ENCODE measurements at places on chromosomes 11 and 22. TPM values are rescaled to one million over a fixed set of nuclear protein-coding genes. Genes with fewer than 3 reads are reported as not detected.

DNA sequence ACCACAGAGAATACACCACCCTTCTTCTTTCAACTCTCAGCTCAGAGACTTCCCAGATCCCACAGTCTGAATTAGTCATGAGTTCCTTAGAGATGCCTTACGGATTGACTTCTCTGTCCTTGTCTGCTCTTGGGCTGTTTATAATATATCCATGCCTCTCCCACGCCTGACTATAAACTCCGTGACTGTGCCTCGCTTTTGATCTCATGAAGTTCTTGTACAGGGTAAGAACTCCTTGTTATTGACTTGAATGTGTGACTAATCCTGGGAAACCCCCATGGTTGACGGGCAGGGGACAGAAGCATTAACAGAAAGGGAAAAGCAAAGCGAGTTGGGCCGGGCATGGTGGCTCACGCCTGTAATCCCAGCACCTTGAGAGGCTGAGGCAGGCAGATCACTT is 62.4 kb upstream of the POU2AF1 start:
- DNase-seq = no peak

- DNase-seq = peak; percentile 55
Observed at GRCh38 chr11:6604081-6604626, 580 bp downstream of the ILK start.

The GPHA2 gene
- total RNA-seq = not detected

The KAT5 gene
- total RNA-seq = 71.3 TPM

GRCh38 chr11:46105926-46106325 is 15.3 kb downstream of the PHF21A start:
- no peak for DNase-seq

The AIFM3 gene
- total RNA-seq = 0.64 TPM

The PANX3 gene
- not detected for total RNA-seq

DNA sequence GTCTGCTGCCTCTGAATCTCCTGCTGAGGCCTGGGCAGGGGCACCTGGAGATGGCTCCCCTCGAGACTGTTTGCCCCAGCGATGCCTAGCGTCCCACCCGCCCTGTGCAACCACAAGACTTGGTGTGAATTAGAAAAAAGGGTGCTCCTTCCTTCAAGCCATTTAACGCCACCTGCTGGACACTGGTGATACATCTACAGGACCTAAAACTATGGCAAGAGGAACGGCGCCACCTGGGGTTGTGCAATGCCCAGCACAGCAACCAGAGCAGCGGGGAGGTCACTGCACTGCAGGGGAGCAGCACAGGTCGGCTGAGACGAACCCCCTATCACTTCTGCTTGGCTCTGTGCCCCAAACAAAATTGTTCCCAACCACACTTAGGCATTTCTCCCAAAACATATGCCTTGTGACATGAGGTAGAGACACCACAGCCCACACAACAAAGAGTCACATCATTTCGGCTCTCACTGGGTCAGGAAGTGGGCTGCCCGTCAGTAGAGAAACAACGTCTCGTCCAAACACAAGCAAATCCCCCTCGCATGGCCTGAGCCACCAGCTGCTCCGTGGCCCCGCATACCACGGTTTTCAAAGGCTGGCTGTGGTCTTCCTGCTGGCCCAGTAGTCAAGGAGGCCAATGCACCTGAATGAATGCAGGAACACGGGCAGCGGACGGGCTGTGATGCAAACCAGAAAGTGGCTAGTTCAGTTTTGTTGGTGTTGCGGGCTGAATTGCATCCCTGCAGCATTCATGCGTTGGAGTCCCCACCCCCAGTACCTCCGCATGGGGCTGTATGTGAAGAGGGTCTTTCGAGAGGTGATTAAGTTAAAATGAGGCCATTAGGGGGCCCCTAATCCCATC is 171.9 kb downstream of the SHANK2 start:
- DNase-seq = peak; percentile 90

DNA sequence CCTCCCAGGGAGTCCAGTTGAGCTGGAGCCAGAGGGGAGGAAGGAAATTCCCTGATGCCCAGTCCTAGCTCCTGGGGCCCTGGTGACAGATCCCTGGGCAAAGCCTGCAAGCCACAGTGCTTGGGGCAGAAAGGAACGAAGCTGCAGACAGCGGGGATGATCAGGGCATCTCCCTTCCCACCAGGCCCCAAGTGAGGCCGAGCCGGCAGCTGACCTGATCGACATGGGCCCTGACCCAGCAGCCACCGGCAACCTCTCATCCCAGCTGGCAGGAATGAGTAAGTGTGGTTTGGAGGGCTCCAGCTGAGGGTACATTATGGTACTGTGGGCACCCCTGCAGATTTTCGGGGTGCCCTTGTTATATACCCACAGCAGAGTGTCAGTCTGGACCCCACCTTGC is 33.5 kb downstream of the TOM1 start:
- DNase-seq = no peak

GRCh38 chr11:85831050-85831449 is 20.1 kb upstream of the SYTL2 start:
- no peak for DNase-seq

DNA sequence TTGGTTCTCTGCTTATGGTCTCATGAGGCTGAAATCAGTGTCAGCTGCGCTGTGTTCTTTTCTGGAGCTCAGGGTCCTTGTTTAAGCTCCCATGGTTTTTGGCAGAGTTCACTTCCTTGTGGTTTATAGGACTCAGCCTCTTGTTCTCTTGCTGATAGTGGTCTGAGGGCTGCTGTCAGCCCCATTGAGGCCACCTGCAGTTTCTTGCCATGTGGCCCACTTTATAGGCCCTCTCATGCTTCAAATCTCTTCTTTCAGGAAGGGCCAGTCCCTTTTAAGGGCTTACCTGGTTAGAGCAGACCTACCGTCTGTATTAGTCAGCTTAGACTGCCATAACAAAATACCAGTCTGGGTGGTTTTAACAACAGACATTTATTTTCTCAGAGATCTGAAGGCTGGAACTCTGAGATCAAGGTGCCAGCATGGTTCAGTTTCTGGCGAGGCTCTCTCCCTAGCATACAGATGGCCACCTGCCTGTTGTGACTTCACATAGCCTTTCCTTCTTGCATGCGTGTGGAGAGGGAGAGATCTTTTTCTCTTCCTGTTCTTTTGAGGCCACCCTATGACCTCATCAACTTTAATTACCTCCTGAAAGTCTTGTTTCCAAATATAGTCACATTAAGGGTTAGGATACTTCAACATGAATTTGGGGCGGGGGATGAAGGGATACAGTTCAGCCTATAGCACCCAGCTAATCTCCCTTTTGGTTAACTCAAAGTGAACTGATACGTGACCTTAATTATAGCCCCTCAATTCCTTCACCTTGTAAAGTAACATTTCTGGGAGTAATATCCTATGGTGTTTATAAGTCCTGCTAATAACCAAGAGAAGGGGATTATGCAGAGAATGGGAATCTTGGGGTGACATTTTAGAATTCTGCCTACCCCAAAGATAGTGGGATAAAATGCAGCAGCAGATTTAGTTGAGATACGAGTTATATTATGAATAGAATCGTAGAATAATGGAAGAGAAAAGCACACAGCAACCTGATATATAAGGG is 131.8 kb downstream of the UVRAG start:
- no peak for DNase-seq
